ENCODE measurements at places on chromosomes 3 and 15.

GRCh38 chr3:70729845-70730244 lies 417.4 kb upstream of the MDFIC2 start:
- no peak for DNase-seq

DNA sequence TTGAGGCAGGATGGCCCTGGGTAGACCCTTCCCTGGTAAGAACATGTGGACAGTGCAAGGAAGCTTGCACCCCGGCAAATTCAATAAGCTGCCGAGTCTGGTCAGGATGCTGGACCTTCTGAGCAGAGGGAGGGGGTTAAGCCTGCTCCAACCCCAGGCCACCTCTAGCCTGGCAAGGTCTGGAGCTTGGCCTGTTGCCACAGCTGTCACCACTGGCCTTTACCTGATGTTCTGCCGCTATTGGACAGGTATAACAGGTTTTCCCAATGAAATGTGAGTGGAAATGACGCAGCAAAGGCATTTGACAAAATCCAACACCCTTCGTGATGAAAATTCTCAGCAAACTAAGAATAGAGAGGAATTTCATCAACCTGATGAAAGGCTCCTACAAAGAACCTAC lies 699 bp upstream of the MESP1 start:
- DNase-seq = no peak

- DNase-seq = no peak
Measured at GRCh38 chr3:125213946-125214542, 1.5 kb upstream of the SLC12A8 start.

DNA sequence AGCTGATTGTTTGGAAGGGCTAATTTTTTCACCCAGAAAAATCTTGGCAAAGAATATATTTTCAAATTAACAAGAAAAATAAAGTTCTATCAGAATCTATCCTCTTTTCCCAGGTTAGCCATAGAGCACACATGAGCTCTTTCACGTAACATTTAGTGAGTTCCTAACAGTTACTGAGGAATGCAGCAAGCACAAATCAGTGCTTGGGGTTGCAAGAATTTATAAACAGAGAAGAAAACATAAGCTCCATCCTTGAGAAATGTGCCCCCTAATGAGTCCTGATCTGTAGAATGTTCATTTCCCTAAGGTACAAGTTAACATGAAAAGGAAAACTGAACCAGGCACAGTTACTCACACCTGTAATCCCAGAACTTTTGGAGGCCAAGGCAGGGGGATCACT lies 13.9 kb downstream of the EOGT start:
- no peak for DNase-seq

DNA sequence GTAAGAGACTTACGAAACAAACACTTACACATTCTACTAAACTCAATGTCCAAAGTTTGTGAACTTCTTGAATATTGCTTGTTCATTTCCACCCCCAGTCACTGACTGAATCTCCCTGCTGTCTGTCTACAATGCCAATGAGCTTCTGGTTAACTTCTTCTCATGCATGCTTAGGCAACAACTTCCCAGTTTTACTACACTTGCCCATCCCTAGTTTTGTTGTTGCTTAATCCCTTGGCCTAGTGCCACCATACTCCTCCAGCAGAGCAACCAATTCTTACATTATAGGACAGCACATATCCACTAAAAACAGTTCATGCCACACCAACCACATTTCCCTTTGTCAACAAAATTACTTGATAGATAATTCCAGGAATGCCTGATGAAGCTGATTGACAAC lies 40.9 kb upstream of the CCR2 start:
- DNase-seq = peak; percentile 58

GRCh38 chr15:60764408-60764963 lies 285.5 kb upstream of the ICE2 start:
- no peak for DNase-seq

DNA sequence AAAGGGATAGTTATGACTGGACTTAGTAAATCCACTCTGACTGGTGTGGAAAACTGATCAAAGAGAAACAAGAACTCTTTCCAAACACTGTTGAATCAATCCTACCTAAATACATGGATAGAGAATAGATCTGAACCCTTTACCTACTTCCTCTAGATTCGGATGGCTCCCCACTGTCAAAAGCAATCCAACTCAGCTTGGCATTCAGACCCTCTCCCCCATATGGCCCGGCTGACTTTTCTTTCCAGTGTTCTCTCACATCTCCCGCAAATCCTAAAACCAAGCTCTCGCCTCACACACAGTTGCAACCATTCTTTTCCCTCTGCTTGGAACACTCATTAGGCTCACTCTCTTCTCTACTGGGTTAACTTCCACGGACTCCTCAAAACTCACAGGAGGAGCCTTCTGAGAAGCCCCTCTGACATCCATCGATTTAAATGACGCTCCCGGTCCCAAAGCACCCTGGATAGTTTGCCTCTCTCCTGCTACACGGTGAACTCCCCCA lies 639 bp downstream of the SPICE1 start:
- no peak for DNase-seq

All from globus pallidus (tissue), 1 donor.